Nephron progenitor cell (in vitro differentiated cells): ENCODE measurements at places on chromosomes 2 and 18.

GRCh38 chr2:55231546-55232083, 478 bp downstream of the CLHC1 start:
- DNase-seq, result no peak

- DNase-seq, result peak; percentile 2
Observed at GRCh38 chr18:67600181-67601180, 84.0 kb upstream of the DSEL start.

GRCh38 chr18:55774505-55774904, 186.5 kb upstream of the TCF4 start:
- DNase-seq, result no peak

- no peak for DNase-seq
Observed at GRCh38 chr2:174729797-174730697, 34.2 kb downstream of the CHRNA1 start.

DNA sequence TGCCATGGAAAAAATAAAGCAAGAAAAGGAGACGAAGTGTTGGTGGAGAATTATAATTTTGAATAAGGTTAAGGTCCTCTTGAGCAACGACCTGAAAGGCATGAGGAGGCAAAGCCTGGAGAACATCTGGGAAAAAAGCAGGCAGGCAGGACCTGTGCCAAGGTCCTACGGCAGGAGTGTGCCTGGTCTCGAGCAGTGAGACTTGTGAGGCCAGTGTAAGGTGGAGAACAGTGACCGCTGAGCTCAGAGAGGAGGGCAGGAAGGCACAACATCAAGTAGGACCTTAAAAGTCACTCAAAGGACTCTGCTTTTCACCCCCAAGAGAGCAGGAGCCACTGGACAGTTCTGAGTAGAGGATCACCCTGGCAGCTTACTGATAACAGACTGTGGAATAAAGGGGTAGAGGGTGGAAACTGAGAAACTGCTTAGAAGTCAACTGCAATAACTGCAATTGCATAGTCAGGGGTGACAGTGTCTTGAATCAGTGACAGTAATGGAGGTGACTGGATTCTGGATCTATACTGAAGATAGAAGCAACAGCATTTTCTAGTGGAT, 3.5 kb downstream of the NOL10 start:
- DNase-seq, result no peak

DNA sequence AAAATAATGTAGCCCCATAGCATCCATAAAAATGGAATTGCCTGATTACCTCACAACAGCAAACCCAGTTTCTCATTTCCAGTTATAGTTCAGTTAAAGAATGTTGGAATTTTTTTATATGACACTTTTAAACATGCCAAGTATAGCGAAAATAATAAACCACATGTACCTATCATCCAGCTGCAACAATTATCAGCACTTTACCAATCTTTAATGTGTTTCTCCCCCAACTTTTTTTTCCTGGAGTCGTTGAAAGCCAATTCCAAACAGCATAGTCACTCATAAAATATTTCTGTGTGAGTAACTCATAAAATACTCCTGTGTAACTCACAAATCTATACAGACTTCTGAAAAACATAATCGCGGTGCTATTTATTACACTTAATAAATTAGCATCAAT, 38.1 kb downstream of the SMAD4 start:
- no peak for DNase-seq

- peak; percentile 32 for DNase-seq
Observed at GRCh38 chr2:210503001-210503623, 26.6 kb upstream of the LANCL1 start.

DNA sequence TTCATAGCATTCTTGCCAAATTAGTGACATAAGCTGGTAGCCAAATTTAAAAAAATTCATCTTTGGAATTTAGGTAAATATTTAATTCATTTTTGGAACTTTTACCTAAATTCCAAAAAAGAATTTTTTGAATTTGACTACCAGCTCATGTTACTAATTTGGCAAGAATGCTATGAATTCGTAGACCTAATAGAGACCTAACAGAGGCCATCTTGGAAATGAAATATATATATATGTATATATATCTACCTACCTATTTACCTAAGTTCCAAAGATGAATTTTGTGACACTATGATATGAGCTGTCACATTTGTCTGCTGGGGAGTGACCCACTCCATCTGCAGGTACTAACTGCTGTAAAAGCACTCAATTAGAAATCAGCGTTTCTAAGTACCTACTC, 65.6 kb downstream of the MYOM1 start:
- no peak for DNase-seq

DNA sequence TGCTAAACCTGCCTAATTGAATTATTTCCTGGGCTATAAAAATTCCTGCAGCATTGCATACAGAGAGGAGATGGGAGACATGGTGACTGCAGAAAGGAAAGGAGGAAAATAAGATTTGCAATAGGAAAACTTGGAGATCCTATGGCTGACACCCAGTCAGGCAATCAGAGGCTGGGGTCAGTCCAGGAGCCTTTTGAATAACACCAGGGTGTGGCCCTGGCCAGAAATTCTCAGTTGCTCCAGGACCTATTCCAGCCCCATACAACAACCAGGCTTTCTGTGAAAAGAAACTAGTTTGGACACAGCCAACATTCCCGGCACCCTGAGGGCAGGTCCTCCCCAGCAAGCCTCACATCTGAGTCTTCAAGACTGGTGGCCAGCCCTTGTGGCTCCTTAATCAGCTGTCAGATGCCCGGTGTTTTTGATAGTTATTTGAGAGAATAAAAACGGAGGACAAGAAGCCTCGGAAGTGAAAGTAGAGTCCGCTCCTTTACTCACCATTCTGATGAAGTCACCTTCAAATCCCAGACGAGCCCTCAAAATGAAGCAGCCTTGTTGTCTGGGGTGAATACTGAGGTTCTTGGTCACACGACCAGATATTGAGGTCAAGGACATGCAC, 31.1 kb upstream of the GMCL1 start:
- peak; percentile 24 for DNase-seq

DNA sequence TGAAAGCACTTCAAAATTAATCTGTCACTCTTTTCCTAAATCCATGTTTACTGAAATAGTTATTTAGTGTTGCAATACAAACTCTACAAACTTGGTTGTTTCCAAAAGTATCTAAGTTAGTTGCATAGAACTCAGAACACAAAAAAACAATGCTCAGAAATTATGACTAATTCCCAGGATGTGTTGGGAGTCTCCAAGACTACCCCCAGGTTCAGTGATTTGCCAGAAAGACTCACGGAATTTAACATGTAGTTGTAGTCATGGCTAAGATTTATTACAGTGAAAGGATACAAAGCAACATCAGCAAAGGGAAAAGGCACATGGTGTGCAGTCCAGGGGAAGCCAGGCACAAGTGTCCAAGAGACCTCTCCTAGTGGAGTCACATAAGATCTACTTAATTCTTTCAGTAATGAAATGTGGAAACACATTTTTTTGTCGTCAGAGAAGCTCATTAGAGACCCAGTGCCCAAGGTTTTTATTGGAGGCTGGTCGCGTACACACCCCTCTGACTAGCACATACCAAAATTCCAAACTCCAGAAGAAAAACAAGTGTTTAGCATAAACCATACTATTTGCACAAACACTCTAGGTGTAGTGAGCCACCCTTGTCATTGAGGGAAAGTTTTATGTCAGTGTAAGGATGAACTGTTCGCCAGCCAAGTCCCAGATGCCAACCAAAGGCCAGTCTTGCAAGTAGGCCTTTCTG, 43.3 kb upstream of the CYP20A1 start:
- DNase-seq, result no peak

GRCh38 chr2:10188211-10188610, 65.7 kb downstream of the RRM2 start:
- DNase-seq, result no peak

GRCh38 chr2:39991298-39991697, 212.2 kb upstream of the THUMPD2 start:
- DNase-seq, result no peak

DNA sequence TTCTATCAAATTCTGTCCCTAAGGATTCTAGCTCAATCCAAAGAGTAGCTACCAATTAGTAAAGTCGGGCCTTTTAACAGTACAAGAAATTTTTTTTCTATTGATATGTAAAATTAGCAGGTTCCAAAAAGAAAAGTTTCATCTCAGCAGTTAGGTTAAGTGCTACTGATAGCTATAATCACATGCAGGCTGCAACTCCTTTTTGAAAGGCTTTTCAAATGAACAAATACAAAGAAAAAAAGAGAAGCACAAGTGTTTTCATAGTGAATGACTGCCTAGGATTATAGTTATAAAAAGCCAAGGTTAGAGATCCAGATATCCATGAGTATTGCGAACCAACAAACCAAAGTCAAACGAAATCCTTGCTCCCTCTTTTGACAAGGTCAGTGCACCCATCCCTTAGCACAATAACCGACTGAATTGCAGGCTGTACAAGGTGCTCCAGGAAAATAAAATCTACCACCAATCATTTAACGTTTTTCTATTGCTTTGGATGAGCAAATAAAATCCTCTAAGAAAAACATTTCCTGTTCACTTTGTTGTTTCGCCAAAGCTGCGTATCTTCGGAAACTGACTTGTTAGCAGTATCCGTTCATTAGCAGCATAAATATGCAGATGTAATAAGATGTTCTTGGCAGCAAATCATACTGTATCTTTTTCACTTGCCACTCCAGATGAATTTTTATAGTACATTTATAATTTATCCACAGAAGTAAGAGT, 100.2 kb downstream of the SRBD1 start:
- no peak for DNase-seq

GRCh38 chr2:105296017-105296611, 33.4 kb downstream of the TGFBRAP1 start:
- DNase-seq, result no peak

DNA sequence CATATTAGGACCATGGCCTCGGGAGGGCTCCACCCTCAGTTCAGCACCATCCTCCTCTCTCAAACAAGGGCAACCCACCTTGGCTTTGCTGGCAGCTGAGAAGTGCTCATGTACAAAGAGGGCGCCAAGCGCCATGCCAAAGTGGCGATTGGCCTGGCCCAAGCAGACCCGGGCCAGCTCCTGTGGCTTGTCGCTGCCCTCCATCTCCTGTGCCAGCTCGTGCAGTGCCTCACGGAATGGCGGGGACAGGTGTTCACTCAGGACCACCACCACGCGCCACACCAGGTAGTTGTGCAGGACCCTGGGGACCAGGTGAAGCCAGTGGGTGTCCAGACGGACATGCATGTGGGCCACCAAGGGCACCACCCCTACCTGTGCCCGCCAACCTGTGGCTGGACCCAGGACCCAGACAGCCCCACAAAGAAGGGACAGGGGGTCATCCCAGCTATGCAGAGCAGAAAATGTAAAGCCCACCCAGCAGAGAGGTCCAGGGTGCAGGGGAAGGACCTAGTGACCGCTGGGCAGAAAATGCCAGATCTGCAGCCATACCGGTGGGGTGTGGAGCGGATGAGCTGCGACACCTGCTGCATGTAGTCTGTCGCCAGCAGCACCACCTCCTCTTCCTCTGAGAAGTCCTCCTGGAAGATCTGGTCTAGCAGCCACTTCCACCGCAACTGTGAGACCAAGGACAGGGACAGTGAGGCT, 3.6 kb downstream of the ECEL1 start:
- no peak for DNase-seq

DNA sequence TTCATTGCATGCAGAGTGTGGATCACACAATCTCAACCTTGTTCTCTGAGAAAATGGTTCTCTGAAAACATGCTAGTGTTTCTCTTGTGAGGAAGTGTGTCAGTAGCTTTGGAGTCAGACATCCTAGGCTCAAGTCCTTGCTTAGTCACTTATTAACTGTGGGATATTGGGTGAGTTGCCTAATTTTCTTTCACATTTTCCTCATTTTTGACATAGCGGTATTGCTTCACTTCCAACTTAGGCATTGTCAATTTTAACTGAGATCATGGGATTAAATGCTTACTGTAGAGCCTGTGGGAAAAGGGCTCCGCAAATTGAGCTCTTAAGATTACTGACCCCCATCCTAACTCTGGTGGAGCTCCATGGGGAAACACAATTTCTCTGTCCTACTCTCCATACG, 622.2 kb downstream of the CNTNAP5 start:
- no peak for DNase-seq

GRCh38 chr2:27154488-27154887, 5.7 kb downstream of the TCF23 start:
- peak; percentile 37 for DNase-seq

- DNase-seq, result no peak
Observed at GRCh38 chr2:26639685-26640243, 1.4 kb downstream of the CIB4 start.

DNA sequence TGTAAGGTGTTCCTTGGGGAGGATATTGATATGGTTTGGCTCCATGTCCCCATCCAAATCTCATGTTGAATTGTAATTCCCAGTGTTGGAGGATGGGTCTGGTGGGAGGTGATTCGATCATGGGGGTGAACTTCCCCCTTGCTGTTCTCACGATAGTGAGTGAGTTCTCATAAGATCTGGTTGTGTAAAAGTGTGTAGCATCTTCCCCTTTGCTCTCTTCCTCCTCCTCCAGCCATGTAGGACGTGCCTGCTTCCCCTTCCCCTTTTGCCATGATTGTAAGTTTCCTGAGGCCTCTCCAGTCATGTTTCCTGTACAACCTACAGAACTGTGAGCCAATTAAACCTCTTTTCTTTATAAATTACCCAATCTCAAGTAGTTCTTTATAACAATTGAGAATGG, 458.7 kb downstream of the LPIN1 start:
- DNase-seq, result no peak

- DNase-seq, result no peak
Observed at GRCh38 chr18:6821356-6821755, 91.8 kb downstream of the ARHGAP28 start.

- DNase-seq, result no peak
Observed at GRCh38 chr2:128644718-128645256, 326.1 kb upstream of the HS6ST1 start.

DNA sequence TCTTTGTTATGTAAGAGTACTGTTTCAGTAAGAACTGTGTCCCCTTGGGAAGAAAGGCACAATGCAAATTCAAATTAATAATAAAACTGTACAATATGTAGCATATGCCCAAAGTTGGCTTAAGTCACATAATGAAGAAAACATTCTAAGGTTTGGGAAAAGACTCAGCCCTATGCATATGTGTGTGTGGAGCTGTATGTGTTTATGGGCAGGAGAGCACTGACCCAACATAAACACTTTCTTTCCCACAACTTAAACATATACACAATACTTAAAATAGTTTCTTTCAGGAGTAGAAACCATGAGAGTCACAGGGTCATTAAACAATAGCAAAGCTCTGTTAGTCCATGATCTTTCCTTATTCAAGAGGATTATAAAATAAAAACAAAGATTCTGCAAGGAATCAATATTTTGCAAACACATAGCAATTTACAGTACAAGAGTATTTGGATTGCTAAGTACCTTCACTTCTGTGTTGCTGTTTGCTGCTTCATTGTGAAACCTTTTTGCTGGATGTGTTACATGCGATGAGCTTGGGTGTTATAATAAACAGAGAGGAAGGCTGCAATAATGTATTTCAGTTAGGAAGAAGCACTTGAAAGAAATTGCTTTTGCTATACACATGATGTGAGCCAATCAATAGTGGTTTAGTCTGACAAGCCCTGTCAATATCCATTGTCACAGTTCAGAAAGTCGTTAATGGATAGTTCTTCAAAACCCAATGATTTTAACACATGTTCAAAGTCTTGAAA, 347.3 kb downstream of the ARHGAP15 start:
- no peak for DNase-seq

- no peak for DNase-seq
Observed at GRCh38 chr2:170369228-170369627, 191.3 kb downstream of the MYO3B start.
